Epithelial cell of proximal tubule (primary cell): ENCODE measurements at places on chromosomes 5 and 9. TPM values are rescaled to one million over a fixed set of nuclear protein-coding genes. Genes with fewer than 3 reads are reported as not detected.

PKD2L2 gene
- total RNA-seq: not detected in 2 replicates

FIBCD1 gene
- 0.29 TPM in 1 of 2 replicates, not detected in the other for total RNA-seq

CDH9 gene
- total RNA-seq: not detected in 2 replicates

TNFSF8 gene
- not detected in 2 replicates for total RNA-seq

PCDHB15 gene
- 0.07 and 0.29 TPM in 2 replicates for total RNA-seq

PDGFRB gene
- total RNA-seq: 2.2 and 4.6 TPM in 2 replicates

C9 gene
- not detected in 2 replicates for total RNA-seq

DNA sequence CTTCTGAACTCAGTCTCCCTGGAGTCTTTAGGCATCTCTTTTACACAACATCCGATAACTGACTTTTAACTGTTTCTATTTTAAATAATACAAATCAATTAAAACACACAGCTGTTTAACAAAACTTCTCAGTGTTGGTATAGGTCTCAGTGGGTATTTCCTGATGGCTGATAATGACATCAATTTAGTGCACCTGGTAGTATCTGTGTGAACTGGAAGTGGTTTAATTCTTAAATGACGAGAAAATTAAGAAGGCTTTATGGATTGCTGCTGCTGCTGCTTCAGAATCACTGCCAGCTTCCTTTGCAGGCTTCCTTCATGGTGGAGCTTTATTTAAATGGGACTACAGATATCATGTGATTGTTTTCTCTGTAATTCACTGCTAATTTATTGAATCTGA, 92.3 kb downstream of the RPS23 start:
- DNase-seq: no peak

GRCh38 chr5:39432696-39433530, 8.1 kb upstream of the DAB2 start:
- peak; percentile 82 for DNase-seq

DNA sequence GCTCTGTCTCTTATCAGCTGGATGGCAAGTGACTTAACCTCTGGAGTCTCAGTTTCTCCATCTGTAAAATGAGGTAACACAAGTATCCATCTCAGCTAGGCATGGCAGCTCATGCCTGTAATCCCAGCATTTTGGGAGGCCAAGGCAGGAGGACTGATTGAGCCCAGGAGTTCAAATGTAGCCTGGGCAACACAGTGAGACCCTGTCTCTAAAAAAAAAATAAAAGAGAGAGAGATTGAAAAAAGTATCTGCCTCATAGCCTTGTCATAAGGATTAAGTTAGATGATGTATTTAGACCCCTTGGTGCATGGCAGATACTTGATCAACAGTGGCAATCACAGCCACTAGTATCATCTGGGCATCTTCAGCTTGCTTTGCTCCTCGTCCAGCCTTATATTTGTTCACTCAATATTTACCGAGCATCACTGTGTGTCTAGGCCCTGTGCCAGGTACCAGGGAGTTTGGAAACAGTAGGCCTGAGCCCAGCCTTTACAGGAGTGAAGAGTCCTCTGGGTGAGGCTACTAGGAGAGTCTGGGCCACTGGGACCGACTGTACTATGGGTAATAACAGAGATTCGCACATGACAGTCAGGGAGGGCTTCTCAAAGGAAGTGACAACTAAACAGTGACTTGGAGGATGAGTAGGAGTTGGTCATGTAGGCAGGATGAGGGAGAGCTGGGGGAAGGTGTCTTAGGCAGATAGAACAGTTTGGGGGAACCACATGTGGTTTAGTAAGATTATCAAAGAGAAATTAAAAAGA, 34.2 kb downstream of the CORO2A start:
- DNase-seq: no peak

DNA sequence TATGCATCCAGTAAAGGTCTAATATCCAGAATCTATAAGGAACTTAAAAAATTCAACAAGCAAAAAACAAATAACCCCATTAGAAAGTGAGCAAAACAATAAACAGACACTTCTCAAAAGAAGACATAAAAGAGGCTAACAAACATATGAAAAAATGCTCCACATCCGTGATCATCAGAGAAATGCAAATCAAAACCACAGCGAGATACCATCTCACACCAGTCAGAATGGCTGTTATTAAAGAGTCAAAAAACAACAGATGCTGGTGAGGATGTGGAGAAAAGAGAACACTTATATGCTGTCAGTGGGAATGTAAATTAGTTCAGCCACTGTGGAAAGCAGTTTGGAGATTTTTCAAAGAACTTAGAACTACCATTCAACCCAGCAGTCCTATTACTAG, 86.1 kb downstream of the WWC1 start:
- no peak for DNase-seq

DNA sequence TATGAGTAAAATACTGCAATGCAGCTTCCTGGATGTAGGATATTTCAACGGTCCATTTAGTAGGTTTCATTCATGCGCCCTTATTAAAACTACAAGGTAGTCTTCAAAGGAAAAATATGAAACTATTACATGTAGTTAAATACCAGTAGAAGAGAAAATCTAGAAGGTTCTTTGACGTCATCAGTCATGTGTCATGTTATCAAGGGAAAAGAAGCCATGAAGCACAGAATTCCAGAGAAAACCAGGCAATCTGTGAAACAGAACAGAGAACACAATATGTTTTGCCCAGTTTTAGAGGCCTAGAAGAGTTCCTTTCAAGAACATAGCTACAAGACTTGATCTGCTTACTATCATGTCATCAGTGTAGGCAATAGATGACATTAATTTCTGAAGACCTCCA, 38.4 kb downstream of the BNC2 start:
- no peak for DNase-seq

DNA sequence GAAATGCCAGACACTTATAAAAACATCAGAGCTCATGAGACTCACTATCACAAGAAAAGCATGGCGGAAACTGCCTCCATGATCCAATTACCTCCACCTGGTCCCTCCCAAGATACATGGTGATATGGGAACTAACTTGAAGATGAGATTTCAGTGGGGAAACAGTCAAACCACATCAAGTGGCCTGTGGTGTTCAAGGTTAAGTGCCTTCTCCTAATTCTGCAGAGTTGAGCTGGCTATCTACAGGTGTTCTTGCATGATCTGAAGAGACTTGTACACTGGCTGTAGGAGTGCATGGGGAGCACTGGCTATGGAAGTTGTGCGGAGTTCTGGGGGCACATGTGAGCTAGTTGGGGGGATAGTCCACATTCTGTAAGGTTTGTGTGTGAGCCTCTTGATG, 34.0 kb upstream of the CKS2 start:
- no peak for DNase-seq

DNA sequence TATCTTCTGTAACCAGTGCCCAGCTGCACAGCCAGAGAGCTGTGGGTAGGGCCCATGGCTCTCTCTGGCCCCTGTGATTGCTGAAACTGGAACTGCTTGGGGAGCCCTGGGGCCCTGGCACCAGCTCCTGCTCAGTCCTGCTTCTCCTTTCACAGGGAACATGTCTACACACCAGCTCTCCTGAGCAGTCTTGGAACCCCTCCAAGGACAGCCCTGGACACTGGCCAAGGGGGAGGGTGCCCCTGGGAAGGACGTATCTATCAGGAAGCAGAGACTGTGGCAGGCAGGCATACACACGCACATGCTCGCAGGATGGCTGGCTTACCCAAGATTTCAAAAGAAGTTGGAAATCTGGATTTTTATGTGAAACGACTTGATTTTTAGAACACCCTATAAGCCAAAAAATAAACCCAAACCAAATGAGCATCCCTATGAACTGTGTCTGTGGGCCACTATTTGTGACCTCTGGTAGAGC, 8.8 kb upstream of the TRAF1 start:
- DNase-seq: peak; percentile 68

DNA sequence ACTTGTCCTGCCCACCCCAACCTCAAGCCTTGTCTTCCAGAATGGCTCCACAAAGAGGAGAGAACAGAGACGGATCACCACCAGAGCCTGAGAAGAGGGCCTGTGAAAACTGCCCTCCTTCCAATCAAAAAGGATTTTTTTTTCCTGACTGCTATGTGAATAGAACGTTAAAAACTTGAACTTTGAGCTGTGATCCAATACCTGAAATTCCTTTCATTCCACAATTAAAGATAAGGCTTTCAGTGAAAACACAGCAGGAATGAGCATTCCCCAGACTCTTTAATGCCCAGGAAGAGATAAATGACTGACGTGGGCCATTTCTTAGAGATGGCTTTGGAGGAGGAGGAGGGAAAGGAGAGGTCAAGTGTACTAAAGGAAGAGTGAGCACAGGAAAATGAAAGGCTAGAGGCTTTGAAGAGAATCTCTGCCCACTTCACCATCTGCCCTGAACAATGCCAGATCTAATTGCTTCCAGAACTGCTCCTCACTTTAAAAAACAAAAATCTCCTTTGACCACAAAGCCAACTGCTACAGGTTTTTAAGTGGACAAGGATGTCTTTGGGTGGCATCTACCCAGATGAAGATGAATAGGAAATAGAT, 177.9 kb upstream of the MAP3K1 start:
- peak; percentile 66 for DNase-seq

DNA sequence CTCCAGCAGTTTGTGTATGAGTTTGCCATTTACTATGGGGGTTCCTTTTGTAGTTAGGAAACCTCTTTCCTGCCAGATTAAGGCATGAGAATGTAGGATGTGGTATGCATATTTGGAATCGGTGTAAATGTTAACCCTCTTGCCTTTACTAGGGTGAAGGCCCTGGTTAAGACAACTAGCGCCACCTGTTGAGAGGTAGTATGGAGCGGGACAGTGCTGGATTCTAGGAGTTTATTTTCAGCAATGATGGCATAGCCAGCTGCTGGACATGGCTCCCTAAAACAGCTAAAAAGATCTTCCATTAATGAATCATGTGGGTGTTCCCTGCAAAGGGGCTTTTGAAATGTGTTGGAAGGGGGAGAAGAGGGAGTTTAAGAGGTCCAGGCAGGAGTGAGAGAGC, 30.7 kb upstream of the GPX3 start:
- DNase-seq: no peak

- no peak for DNase-seq
Measured at GRCh38 chr5:134995850-134996402, 28.2 kb downstream of the CATSPER3 start.

GRCh38 chr9:92180002-92180400, 64.8 kb upstream of the SPTLC1 start:
- no peak for DNase-seq

DNA sequence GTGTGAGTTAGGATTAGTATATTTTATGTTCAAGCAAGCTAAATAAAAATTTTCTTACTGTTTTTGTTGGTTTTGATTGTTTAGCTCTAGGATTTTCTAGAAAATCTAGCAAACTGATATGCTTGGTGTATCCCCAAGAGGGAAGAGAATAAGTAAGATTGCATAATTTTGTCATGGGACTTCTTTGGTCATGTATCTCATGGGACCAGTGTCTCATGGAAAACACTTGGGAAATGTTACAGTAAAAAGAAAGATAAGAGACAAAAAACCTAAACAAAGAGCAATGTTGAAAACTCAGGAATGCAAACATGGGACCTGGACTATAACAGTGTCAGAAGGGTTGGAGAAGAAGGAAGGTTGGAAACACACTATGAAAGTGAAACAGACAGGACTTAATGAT, 119.4 kb downstream of the TLR4 start:
- no peak for DNase-seq

GRCh38 chr9:107404161-107404560, 85.4 kb downstream of the KLF4 start:
- DNase-seq: no peak

DNA sequence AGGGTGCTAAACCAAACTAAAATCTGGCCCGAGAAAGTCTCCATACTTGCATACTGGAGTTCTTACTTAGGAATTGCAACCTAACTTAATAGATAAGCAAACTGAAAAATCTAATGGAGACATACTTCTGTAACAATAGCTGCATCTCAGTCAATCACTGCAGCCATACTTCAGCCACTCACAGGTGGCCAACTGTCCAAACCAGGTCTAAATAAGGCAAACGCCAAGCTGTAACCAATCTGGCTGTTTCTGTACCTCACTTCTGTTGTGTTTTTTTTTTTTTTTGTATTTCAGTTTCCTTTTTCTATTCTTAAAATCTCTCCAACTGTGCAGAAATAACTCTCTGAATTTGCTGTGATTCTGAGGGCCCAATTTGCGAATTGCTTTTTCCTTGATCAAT, 4.4 kb upstream of the NDUFB6 start:
- DNase-seq: no peak
